ENCODE measurements at places on chromosomes 2 and 18. TPM values are rescaled to one million over a fixed set of nuclear protein-coding genes. Genes with fewer than 3 reads are reported as not detected.

The POTEJ gene
- total RNA-seq = not detected

The POTEF gene
- not detected for total RNA-seq

The SLC35F5 gene
- 198 TPM for total RNA-seq

The GLI2 gene
- 3.7 TPM for total RNA-seq

The NR4A2 gene
- total RNA-seq = 2.4 TPM

The CNGA3 gene
- not detected for total RNA-seq

The TMEM150A gene
- total RNA-seq = 23.1 TPM

The LONRF2 gene
- 6.3 TPM for total RNA-seq

DNA sequence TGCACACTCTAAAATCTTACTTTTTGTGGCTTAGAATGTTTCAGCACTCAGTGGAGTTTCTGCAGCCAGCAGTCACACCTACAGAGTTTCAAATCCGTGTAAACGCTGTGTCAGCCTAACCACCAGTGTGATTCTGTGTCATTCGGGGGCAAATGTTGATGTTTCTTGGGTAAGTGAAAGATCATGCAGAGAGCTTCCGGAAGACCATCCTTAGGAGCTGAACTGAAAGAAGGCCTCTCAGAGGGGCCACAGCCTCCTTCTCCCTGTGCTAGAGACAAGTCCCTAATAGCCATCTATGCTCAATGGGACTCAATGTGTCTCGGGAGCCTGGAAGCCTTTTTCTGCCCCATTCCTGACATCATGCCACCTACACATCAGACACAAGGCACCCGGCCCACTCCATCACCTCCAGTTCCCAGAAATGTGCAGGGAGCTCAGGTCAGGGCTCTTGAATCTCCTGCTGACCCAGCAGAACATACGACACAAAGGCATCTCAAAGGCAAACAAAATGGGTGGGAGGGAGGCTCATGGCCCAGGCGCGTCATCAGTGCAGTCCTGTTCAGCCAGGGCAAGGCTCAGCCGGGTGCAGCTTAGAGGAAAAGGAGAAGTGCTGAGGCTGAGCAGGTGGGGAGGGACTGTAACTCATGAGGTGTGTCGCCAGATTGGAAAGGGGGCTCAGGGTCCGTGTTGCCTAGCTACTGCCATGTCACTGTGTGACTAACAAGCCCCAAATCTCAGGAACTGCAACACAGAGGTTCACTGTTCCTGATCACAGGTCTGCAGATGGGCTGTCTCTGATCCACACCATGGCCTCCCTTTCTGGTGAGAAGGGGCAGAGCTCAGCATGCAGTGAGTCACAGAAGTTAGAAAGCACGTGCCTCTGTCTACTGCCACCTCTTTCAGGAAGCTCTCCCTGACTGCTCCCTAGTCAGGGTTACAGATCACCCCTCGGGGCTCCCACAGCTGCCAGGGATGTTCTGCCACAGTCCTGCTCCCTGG is 82.0 kb downstream of the SMAD7 start:
- peak; percentile 71 for DNase-seq

DNA sequence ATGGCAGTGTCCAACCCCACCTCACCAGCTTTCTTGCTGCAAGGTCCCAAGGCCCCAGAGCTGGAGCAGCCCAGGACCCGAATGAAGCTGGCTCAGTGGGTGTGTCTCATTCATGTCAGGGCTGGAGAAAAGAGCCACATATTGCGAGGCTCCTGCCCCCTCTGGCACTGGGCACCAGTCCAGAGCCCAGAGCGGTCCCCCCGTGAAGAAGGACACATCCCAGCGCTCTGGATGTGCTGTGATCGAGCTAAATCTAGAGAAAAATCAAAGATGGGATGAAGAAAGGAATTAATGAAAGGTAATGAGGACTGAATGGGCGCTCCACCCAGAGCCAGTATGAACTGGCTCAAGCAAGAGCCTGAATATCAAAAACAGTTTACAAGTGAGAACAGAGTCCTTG is 13.3 kb upstream of the MPV17 start:
- DNase-seq = no peak

DNA sequence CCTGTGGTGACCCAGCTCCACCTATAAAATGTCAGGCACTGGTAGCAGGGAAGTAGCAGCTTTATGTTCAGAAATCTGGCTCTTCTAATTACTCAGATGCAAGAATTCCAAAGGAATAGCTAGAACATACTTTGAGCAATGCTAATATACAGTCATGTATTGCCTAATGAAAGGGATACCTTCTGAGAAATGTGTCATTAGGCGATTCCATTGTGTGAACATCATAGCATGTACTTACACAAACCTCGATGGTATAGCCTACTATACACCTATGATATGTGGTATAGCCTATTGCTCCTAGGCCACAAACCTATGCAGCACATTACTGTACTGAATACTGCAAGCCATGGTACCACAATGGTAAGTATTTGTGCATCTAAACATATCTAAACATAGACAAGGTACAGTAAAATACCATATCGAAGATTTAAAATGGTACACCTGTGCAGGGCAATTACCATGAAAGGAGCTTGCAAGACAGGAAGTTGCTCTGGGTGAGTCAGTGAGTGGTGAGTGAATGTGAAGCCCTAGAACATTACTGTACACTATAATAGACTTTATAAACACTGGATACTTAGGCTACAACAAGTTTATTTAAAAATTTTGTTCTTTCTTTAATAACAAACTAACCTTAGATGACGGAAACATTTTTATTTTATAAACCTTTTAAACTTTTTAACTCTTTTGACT is 50.3 kb upstream of the ETAA1 start:
- no peak for DNase-seq

DNA sequence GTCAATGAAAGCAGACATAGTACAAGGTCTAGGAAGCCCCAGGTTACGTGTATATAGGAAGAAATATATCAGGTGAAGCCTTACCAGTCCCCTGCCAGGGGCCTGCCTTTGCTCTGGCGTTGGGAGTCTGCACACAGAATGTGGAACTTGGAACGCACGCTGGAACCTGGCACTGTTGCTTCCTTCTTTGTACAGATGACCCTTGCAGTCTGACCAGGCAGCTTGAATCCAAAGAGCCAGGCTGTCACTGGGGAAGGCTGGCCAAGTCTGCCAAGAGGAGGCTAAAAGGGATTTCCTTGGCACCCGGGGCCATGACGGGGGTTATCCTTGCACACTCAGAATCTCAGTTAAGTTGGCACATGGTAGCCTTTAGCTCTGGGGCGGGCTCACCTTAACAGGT is 39.5 kb downstream of the TMEM247 start:
- DNase-seq = no peak

All from kidney (tissue), 22 donors.